AG09309 (cell line): ENCODE measurements at places on chromosomes 5 and 9.

DNA sequence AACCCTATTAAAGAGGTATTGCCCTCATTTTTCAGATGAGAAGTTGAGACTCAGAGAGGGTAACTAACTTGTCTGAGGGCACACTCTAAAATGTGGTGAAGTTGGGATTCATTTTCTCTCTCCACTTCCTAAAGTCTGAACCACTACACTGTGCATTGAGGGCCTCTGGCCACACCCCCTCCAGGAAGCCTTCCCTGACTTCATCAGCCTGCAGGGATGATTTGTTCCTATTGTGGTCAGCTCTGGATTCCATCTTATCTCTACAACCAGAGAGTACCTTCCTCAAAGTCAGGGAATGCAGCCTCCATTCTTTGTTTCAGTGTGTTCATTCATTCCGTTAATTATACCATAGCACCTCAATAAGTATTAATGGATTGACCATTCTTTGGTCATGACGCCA, 356.0 kb upstream of the PANK3 start:
- DNase-seq, result no peak

GRCh38 chr5:206406-206805, 11.5 kb downstream of the CCDC127 start:
- DNase-seq, result no peak

DNA sequence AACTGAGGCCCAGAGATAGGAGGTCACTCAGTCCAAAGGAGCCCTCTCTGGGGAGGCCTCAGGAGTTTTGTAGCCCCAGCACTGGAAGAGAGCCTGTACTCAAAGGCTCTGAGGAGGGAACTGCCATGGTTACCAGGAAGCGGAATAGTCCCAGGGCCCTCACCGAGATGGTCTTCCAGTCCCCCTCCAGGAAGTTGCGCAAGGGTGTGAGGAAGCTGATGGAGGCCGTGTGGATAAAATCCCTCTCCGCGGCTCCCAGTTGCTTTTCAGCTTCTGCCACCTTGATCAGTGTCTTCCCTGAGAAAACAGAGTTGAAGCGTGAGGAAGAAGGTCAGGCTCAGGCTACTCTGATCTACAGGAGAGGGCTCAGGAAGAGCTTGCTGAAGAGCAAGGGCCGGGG, 13.5 kb downstream of the SH3GLB2 start:
- no peak for DNase-seq

DNA sequence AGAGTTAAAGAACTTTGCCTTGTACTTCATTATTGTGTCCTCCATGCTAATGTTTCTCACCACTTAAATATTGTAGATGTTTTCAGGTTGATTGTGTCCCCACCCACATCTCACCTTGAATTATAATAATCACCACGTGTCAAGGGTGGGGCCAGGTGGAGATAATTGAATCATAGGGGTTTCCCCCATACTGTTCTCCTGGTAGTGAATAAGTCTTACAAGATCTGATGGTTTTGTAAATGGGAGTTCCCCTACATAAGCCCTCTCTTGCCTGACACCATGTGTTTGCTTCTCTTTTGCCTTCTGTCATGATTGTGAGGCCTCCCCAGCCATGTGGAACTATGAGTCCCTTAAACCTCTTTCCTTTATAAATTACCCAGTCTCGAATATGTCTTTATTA, 248.3 kb downstream of the FBXL7 start:
- DNase-seq, result no peak

DNA sequence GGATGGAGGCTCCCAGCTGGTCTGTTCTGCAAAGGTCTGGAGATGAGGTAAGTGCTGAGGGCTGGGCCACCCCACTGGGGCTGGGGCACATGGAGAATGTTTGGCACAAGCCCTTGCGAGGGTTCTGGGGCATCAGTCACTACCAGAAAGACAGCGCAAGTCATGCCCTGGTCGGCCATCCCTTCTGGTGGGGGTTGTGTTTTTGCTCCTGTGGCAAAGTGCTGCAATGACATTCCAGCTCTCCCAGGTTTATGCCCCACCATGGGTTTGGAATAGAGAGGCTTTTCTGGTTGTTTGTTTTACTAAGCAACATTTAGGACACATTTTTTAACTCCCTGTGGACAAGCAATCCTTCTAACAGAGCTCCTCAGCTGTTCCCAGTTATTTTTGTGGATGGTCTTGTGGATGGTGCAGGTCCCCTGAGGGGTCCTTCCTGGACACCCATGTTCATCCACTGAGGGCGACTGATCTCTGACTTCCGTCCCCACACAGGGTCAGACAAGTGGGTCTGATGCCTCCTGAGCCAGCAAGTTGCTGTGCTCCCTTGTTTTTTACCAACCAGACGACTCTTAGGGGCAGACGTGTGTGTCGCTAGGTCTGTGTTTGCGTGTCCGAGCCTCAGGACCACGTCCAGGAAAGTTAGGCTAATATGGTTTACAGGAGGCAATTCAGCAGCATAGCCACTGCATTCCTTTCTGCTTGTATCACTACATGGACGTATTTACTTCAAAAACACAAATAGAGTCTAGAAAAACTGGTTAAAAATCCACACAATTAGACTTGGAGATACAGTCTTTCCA, 64.9 kb upstream of the ECM2 start:
- no peak for DNase-seq
